Suprapubic skin (tissue), 4 donors: ENCODE measurements at places on chromosomes 12 and 14.

GRCh38 chr12:84696908-84697540, 215.6 kb downstream of the SLC6A15 start:
- DNase-seq, result no peak

- DNase-seq, result no peak
These were observed 91.5 kb downstream of the ARF6 start for GRCh38 chr14:49984424-49984823.

GRCh38 chr14:65936342-65936975, 523.9 kb downstream of the FUT8 start:
- no peak for DNase-seq

- no peak for DNase-seq
These were observed 16.7 kb upstream of the ZDHHC22 start for GRCh38 chr14:77158175-77158881.

GRCh38 chr12:114294303-114294685, 111.7 kb downstream of the TBX5 start:
- no peak for DNase-seq

DNA sequence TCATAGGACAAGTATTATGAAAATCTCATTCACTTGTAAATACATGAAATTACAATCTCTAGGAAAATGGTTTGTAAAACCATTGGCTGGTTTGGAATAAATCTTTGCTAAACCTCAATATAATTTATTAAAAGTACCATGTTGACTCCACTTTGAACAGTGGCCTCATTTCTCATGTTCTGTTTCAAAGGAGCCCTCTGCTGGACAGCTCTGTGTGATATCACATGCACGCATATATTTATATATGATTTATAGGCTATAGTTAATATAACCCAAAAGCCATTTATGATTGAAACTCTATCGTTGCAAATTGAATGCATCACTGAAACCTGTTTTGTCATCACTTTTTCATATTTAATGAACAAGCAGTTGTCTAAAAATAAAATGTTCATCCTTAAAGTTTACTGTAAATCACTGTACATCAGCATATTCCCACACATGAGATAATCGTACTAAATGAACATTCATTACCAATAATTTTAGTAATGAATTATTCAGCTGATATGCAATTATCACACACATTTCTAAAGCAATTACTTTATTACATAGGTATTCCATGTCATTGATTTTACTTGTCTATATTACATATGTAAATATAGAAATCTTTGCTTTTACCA, 493.8 kb downstream of the NPAS3 start:
- no peak for DNase-seq

DNA sequence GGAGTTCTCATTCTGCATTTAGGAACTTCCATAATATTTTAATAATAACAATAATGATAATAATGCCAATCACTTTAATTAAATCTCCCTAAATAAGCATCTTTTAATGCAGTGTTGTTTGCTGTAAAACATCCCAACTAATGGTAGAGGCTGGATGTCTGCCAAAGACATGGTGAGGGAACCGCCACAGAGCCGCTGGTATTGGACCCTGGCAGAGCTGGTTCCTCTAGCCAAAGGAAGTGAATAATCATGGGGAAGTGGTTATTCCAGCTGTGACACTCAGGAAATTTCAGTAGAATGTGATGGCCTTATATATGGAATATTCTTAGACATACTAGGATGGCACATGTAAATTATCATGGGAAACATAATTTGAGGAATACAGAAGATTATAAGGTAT, 483.3 kb downstream of the ZFP36L1 start:
- DNase-seq, result no peak

DNA sequence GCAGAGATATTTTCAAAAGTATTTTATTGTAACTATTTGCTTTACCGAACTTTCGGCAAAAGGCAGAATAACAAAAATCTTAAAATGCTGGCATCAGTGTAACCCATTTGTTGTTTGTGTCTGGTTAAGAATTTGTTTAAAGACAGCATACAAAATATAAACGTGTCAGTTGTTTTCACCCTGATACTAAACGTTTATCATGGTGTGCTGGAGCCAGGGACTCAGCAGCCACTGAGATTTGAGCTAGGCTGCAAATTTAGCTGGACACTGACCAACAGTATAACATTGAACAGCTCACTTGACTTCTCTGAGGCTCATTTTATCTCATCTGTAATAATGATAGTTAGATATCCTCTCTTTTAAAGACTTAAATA, 183.7 kb downstream of the TMTC3 start:
- no peak for DNase-seq

GRCh38 chr12:18246066-18246465, 15.3 kb upstream of the PIK3C2G start:
- DNase-seq, result no peak

DNA sequence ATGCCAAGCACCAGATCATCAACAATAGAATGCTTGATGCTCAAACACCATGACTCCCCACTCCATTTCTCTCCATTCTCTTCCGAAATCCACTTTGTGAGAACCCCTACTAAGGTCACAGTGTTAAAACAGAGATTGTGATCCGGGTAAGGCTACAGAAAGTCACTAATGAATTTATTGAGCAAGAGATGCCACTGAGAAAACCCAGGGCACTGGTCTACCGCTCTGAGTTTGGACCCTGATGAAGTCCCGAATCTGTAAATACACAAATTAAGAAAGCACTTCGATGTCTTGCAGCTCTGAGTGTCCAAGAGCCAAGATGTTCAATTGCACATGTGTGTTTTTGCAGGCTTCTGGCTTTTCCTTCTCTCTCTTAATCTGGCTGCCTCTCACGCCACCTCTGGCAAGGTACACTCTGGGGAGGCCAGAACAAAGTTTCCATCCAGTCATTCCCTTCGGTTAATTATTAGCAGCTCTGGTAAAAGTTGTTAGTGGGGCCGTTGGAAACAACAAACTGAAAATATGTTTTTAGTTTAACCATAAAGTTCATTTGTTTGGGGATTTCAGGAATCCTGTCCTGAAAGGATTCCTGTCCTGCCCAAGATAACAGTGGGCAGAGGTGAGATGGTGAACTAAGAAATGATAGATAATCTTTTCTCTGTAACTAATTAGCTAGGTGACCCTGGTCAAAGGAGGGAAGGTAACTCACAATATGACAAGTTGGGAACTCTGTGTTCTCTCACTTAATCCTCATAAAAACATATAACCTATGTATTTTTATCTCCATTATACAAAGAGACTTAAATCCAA, 75.4 kb downstream of the BTG1 start:
- no peak for DNase-seq

- peak; percentile 96 for DNase-seq
These were observed at the start of gene ACTR6 for GRCh38 chr12:100200463-100201181. Gene ACTR6, plus strand, starts transcription at chr12:100200815. Its CDS starts 37 bp downstream, at chr12:100200852.

- no peak for DNase-seq
These were observed 58.3 kb downstream of the CAND1 start for GRCh38 chr12:67327466-67327865.

DNA sequence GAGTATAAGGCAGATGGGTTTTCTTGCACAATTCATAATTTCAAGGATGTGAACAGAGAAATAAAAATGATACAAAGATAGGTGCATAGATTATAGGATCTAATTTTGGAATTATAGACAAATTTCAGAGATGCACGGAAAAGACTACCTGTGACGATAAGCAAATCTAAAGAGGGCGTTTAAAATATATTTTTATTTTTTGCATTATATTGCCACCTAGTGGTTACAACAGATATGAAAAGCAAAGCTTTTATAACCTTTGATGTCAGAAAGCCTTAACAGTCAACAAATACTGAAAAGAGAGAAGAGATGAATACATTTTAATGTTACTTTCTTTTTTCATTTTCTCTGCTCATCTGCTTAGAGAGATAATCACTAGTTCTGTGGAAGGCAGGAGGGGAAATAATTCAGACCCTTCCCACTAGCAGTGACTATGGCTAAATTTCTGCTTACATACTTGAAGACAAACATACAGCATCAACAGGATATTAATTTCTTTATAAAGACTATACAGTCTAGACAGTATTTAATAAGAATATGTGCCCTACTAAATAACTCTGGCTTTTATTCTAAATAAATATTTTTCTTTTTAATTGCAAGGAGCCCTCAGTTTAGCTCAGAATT, 46.3 kb downstream of the NTS start:
- no peak for DNase-seq

GRCh38 chr12:20142956-20143355, 225.4 kb upstream of the PDE3A start:
- no peak for DNase-seq

DNA sequence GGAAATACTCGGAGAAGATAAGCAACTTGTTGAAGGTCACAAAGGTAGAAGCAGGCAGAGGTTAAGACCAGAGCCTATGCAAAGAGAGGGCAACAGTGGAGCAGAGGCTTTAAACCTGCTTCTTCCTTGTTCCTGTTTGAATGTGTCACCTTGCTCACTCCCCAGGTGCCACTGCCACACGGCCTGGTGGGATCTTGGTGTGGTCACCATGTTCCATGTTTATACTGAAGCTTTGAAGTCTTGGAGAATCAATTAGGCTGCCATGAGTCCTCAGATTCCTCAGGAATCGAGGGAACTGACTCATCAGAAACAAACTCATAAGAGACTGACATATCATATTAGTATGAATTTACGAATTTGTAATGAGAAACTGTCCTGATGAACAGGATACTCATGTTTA, 46.8 kb downstream of the IQSEC3 start:
- no peak for DNase-seq

- no peak for DNase-seq
These were observed 228.4 kb upstream of the NPAS3 start for GRCh38 chr14:32710231-32710671.

- DNase-seq, result no peak
These were observed 32.1 kb downstream of the DICER1 start for GRCh38 chr14:95125221-95125620.

- no peak for DNase-seq
These were observed 409.6 kb downstream of the APAF1 start for GRCh38 chr12:99054601-99055128.

DNA sequence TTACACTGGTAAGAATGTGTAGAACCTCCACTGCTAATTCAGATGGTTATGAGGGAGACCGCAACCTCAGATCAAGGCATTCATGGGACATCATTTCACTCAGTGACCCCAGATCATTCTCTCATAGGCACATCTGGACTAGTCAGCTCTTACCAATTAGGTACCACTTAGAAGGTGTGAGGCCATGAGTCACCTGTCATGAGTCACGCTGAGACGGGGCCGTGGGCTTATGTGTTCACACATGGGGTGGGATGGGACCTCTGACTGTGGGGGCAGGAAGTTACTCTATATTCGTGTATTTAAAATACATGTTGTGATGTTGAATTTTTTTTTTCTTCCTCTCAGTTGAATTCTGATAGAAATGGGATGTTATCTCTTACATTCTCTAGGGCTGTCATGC, 55.9 kb downstream of the CCDC92 start:
- DNase-seq, result no peak

- no peak for DNase-seq
These were observed 41.7 kb upstream of the MYRFL start for GRCh38 chr12:69783365-69783764.

GRCh38 chr12:47717443-47718193, 7.7 kb downstream of the ENDOU start:
- DNase-seq, result no peak

- no peak for DNase-seq
These were observed 80.8 kb upstream of the AMIGO2 start for GRCh38 chr12:47160316-47161244.

GRCh38 chr12:28988325-28988704, 160.8 kb upstream of the FAR2 start:
- DNase-seq, result no peak

DNA sequence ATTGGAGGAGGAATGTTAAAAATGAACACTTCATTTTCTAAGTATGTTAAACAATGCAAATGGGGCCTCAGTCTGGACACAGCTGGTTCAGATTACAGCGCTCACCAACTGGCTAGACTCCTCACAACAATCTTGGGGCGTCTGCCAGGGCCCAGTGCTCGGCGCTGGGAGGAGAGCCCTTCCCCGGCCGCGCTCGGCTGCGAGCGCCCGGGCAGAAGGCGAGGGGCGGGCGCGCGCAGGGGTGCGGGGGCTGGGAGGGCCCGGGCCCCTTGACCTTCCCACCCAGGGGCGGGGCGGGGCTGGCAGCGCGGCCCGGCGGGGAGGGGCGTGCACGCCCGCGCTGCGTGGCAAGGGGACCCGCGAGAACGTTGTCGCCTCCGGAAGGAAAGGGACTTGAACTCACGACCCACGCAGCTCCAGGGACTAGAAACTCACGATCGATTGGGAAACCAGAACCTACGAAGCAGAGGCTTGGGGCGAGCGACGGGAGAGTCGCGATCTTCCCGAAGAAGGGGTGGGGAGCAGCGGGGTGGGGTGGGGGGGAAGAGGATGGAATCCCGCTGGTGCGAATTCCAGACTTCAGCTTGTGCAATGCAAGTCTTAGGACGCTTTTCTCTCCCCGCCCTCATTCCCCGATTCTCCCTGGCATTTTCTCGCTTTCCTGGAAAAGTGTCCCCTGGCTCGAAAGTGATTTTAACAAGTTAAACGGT, at the start of gene FBLN5:
FBLN5 (minus strand) TSS at position 220 of the 710 bp plus-strand sequence. CDS start 465 bp downstream, outside the sequence.
- DNase-seq, result peak; percentile 88

DNA sequence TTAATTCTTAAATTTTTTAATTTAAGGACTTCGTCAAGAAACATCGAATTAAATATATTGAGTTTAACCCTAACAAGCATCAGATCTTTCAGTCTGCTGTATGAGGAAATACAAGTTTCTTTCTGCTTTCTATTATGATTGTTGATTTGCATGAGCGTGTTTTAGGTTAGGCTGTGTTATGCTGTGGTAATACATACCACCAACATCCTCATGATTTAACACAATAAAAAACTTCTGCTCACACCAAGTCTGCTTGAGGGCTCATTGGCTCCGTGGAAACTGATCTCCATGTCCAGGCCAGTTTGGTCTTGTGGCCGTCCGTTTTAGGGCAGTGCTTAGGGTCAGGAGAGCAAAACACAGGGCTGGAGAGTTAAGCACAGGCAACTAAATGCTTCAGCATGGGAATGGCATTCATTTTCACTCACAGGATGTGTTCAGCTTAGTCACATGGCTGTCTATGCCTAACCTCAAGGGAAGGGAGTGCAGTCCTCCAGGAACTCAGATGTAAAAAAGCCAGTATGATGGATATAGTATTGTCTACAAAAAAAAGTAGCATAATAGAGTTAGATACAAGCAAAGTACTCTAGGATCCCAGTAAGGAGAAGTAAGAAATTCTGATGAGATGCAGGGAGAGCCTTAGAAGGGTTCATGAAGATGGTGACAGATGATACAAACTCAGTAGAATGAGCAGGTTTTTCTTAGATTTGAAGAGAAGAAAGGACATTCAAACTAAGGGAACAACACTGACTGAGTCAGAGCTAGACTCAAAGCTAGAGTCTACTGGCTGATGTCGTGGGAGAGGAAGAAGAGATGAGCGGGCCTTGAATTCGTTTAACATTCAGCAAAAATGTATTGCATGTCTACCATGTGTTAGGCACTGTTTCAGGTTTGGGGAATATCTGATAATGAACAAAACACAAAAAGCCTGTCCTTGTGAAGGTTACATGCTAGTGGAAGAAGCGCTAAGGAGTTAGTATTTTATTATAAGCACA, 16.3 kb downstream of the MARK3 start:
- no peak for DNase-seq

GRCh38 chr12:128259556-128260070, 7.4 kb upstream of the TMEM132C start:
- no peak for DNase-seq

GRCh38 chr12:99309812-99310211, 337.7 kb upstream of the GARIN6 start:
- DNase-seq, result no peak
